ENCODE measurements at places on chromosomes 7 and 10.
A peak's percentile ranks its signal among the peaks of the same experiment; 100 is the strongest.

GRCh38 chr10:34507217-34507616, 307.9 kb downstream of the PARD3 start:
- DNase-seq, result no peak

- DNase-seq, result no peak
These were observed 199.0 kb downstream of the PTEN start for GRCh38 chr10:88062385-88062784.

- no peak for DNase-seq
These were observed 6.6 kb downstream of the SFRP5 start for GRCh38 chr10:97765201-97765600.

- DNase-seq, result no peak
These were observed 61.5 kb downstream of the BRAF start for GRCh38 chr7:140863184-140863583.

- DNase-seq, result no peak
These were observed 191.9 kb downstream of the ELFN1 start for GRCh38 chr7:1861799-1862458.

DNA sequence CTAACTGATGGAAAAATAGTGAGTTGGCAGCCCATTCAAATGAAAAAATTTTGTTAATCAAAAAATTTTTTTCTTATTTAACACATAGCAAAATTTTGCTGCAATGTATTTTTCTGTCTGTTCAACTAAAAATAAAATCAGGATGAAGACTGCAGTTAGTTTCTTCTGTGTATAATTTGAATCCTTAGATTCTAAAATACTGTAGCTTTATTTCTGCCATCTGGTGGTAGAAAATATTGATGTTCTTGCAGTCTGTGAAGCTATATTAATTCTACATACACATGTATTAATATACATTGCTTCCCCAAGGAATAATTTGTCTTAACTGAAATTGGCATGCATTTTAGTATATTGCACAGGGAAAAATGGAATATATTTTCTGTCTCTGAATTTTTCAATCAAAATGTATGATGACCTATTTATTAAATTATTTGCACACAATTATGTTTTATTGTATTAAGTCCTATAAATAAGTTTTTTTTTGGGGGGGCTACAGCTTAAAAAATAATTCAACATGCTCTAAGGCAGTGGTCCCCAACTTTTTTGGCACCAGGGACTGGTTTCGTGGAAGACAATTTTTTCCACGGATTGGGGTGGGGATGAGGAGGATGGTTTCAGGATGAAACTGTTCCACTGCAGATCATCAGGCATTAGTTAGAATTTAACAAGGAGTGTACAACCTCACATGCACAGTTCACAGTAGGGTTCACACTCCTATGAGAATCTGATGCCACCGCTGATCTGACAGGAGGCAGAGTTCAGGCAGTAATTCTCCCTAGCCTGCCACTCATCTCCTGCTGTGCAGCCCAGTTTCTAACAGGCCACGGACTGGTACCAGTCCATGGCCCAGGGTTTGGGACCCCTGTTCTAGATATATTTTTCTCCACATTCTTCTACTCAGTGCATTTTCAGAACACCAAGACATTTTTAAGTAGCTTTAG, 119.4 kb downstream of the GNAT3 start:
- peak; percentile 33 for DNase-seq

DNA sequence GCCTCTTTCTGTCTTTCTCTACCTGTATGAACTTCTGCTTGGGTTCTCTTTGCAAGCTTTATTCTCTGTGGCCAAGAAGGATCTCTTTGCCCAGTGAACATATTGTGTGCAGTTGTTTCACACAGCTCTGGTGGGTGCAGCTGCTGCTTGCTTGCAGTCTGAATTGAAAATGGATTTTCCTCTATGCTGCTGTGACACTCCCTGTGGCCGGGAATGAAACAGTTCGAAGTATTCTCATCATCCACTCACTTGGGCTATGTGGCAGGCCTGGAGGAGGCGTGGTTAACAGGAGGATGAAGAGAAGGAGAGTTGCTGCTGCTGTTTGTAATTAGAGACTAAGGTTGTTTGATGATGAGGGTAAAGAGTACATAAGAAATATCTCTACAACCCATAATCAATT, 28.4 kb upstream of the ITGA8 start:
- DNase-seq, result no peak

- no peak for DNase-seq
These were observed 120.7 kb upstream of the PLXNA4 start for GRCh38 chr7:132697003-132697402.

GRCh38 chr7:125279961-125280360, 350.3 kb upstream of the POT1 start:
- no peak for DNase-seq

- no peak for DNase-seq
These were observed 112.8 kb upstream of the STK17A start for GRCh38 chr7:43470110-43470509.

GRCh38 chr7:120926943-120927346, 23.6 kb upstream of the ING3 start:
- DNase-seq, result no peak

DNA sequence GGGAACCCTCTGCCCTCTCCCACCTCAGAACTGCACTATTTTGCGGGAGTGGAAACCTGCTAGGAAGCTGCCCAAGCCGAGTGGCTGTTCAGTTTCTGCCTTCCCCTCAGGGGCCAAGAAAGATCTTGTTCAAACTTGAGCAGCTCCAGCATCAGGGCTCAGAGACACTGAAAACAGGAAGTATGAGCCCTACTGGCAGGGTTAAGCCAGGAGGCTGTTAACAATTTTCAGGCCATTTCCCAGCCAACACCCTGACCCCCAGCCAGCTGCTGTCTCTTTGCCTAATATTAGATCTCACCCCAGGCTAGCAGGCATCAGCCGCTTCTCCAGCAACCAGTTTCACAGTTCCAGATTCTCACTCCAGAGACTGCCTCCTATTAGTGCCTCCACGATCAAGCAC, 9.2 kb downstream of the PLAU start:
- DNase-seq, result no peak

DNA sequence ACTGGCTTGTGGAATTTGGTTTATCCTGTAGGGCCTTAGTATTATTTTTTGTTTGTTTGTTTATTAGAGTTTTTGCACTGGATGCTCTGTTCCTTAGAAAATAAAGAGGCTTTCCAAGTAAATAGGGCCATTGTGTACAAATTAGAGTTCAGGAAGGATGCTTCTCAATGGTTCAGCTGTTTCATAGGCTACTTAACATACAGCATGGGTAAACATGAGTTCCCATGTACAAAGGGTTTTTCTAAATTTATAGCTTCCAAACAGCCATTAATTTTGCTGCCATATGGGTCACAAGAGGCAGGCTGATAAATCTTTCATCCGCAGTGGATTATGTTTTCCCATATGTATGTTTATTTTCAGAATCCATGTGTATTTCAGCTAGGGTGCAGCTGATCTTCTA, 121.6 kb upstream of the WDR11 start:
- no peak for DNase-seq

DNA sequence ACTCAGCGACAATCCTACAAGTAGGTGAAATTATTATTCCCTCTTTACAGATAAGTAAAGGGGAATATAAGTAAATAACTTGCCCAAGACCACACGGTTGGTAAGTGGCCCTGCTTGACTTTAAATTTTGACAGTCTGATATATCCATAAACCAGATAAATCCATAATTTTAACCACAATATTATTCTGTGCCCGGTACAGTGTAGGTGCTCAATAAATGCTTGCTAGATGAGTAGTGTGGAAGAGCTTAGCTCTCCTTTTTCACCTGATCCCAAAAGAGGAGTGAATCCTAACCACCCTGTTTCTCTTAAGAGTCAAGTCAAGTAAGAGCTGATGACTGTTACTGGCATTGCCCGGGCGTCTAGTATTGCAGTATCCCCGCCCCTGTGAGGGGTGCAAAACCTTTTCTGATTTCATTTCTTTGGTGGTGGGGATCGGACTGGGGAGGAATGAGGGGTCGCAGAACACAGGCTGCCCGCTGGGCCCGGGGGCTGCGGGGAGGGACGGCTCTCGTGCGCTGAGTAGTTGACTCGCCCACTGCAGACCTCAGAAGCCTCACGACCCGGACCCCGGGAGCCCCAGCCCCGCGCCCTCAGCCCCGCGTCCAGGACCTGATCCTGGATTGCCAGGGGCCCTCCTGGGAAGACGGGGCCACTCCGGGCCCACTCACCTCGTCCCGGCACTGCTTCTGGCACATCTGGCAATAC, 490 bp downstream of the KIN start:
- DNase-seq, result peak; percentile 23

DNA sequence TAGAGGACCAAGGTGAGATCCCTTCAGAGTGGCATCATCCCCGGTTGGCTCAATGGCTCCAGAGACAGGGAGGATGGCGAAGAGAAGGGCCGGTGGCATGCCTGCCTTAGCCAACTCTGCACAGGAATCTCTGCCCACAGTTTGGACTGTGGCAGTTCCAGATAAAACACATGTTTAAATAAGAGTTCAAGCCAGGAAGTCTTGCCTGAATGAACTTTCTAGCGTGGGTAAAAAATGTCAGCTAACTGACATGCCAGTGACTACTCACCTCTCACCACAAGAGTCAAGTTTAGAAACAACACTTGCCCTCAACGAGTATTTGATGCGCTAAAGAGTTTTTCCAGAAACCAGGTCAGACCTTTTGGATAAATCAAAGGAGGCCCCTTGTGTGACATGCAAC, 3.0 kb downstream of the NOD1 start:
- no peak for DNase-seq

- peak; percentile 17 for DNase-seq
These were observed 38.8 kb upstream of the MYL10 start for GRCh38 chr7:101667920-101668319.

GRCh38 chr7:23490357-23491135, 20.3 kb upstream of the IGF2BP3 start:
- DNase-seq, result no peak

DNA sequence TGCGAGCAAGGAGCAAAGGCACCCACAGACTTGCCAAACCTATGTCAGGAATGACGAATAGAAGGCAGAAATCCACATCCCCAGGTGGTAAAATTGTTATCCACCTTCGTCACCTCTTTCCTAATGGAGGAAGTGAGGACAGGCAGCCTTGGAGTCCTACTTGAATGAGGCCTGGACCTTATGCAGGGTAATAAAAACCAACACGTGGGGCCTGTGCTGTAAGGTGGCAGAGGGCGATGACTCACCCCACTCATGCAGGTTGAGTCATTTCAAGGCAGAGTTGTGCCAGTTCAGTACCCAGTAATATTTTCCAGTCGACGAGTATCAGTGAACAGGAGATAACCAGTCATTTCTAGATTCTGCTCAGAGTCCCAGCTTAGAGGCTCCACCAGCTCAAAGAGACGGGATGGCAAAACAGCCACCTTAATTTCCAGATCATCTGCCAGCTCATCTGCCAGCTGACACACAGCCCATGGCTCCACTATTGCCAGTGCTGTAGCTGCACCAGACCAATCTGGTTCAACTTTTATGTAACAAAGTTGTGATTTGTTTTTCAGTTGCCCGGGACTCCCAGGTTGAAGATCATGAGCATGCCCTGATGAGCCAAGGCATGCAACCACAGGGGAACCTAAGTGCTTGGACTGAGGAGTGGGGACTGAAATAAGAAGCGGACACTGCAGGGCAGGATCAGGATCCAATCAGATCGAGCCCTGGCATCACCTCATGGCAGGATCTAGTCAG, 176.2 kb upstream of the ITGB1 start:
- DNase-seq, result peak; percentile 41

DNA sequence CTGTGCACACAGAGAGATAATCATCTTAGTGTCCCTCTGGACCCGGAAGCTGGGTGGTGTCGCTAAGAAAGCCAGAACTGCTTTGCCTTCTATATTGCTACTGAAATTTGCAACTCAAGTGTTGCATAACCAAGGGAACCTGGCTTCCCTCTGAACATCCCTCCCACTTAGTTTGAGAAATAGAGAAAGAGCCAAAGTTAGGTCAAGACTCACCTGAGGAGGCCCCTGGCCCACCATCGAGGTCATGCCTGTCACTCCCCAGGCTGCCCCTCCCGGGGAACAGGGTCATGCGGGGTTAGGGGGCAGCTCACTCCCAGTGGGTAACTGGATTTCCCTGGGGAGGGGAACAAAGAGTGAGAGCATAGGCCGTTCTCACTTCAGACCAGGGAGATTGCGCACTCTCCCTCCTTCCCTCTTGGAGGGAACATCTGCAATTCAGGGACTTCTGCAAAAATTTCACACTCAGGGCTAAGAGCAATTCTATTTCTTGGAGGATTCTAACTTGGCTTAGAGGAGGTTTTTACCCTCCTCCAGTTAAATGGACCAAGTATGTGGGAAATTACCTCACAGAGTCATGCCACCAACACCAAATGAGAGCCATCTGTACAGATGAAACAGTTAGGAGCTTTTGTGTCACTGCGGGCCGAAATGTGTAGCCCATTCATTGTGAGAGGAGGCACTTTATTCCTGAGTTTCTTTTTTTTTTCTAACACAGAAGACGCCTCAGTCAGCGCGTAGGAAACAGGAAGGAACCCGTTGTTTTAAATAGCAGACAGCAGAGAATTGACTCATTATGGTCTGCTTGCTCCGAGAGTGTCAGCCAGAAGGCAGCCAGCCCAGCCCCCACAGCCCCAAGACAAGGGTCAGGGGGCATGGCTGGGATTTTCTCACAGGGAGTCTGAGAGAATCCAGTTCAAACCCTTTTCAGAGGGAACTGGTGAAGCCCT, 221.3 kb downstream of the ARHGAP12 start:
- peak; percentile 92 for DNase-seq

DNA sequence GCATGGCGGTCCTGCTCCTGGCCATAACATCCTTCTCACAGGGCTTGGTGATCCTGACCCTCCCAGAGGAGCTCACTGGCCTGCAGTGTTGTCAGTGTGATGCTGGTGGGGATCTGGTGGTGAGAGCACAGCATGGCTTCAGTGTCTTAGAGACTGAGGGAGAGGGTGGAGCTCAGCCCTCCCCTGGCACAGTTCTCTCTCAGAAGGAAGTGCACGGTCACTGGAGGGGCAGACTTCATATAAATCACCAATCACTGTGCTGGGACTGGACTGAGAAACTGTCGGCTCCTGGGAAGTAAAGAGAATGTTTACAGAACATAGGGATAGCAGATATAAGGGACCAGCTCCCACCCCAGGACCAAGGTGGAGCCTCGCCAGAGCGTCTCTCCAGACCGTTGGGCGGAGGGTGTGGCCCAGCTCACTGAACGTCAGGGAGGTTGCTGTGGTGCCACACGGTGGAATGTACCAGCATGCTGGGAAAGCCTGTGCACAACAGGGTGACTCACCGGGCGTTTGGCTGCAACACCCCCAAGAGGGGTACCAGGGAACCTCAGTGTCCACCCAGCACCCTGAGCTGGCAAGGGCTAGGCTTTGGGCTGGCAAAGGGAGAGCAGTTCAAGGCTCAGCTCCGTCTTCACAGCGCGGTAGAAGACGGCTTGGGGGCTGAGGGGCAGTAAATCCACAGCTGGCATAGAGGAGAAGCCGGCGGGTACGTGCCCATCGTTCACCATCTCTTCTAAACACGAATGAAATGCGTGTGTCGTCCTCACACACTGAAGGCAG, 8.8 kb upstream of the GET4 start:
- DNase-seq, result no peak

GRCh38 chr10:102673819-102674511, 29.7 kb downstream of the TRIM8 start:
- DNase-seq, result peak; percentile 80

GRCh38 chr7:116165717-116166116, 44.6 kb upstream of the TES start:
- DNase-seq, result peak; percentile 93

Data from inflammatory macrophage treated with lipopolysaccharide for 4 hours (primary cell).